ENCODE measurements at places on chromosomes 5 and 9.
A peak's percentile ranks its signal among the peaks of the same experiment; 100 is the strongest.

DNA sequence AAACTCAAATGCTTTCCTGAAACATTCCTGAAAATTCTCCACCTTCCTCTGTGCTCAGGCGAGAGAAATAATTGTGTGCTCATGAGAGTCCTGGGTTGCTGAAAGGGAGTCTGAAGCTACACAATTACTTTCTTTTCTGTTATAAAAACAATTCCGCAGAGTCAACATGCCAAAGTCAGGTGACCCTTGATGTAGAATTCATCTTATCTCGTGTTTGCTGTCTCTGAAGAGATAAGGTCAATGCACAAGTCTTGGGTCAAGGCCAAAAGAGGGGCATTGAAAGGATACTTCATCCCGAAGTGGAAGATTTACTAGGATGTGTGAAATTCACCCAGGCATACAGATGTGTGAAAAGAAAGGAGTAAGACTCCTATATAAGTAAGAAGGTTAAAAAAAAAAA, 493.5 kb downstream of the SEMA5A start:
- DNase-seq = no peak

- DNase-seq = no peak
Observed at GRCh38 chr5:20335978-20336377, 348.0 kb upstream of the CDH18 start.

DNA sequence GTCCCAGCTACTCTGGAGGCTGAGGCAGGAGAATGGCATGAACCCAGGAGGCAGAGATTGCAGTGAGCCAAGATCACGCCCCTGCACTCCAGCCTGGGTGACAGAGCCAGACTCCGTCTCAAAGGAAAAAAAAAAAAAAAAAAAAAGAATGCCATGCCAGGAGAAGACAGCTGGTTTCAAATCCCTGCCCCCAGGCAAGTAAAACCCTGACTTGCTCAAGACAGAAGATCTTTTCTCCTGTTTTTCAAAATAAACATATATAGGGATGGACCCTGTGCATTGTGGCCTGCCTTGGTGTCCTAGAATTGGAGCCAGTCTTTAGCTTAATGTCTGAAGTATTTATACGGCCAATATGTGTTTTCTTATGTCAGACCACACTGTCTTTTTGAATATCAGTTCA, 177.1 kb downstream of the NR3C1 start:
- no peak for DNase-seq

DNA sequence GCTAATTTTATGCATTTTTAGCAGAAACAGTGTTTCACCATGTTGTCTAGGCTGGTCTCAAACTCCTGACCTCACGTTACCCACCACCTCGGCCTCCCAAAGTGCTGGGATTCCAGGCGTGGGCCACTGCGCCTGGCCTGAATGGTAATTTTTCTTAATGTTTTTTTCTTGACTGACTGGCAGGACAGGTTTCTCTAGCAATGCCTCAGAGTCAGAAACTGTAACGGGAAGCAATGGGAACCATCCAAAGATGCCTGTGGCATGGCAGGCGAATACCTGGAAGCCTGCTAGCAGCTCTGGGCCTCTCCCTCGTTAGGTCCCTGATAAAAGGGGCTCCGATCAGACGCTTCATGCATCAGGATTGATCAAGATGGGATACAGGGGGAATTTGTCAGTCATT, 639.2 kb downstream of the NR2F1-AS1 start:
- no peak for DNase-seq

- DNase-seq = no peak
Observed at GRCh38 chr9:120410925-120411501, 169.0 kb downstream of the CDK5RAP2 start.

DNA sequence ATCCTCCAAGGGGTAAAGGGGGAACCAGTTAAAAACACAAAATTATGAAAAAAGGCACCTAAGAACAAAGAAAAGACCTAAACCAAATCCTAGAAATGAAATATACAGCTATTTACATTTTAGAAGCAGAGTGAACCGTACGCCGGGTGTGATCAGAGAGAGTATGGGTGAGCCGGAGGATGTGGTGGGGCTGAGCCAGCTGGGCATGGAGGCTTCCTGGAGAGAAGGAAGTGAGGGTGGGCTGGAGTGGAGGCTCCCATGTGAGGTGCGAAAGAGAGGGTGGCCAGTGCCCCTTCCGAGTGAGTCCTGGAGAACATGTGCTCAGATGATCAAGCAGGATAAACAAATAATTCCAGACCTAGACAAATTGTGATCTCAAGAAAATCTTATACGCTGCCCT, 111.6 kb downstream of the CACNA1B start:
- no peak for DNase-seq

DNA sequence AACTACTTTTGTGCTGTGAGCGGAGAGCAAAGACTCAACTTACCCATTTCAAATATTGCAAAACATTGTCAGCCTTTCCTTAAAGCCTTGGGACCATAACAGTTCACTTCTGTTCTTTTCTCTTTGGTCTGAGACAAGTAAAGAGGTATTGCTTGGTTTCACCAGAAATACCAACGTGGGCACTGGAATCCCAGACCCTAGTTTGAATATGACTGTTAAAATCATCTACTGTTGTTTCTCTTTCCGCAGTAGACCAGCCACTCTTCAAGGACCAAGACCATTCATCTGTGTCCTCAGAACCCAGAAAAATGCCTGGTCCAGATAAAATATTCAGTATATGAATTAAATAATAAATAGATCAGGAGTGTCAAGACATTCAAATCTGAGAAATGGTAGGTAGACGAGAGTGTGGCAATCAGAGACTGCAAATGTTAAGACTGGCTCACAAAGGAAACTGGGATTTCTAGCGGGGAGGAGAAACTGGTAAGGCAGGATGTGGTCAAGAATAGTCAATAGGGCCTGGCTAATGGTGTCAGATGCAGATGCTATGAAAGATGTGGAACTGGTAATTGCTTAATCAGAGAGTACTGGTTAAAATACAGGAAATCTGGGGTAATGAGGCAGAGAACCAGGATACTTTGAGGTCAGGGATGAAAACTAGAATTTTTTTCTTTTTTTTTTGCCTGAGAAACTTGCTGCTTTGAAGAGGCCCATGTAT, 82.1 kb upstream of the IL33 start:
- DNase-seq = no peak

GRCh38 chr9:130981756-130982137, 27.2 kb upstream of the LAMC3 start:
- peak; percentile 15 for DNase-seq

- DNase-seq = peak; percentile 86
Observed at GRCh38 chr5:138464008-138464387, 1.3 kb upstream of the EGR1 start.

DNA sequence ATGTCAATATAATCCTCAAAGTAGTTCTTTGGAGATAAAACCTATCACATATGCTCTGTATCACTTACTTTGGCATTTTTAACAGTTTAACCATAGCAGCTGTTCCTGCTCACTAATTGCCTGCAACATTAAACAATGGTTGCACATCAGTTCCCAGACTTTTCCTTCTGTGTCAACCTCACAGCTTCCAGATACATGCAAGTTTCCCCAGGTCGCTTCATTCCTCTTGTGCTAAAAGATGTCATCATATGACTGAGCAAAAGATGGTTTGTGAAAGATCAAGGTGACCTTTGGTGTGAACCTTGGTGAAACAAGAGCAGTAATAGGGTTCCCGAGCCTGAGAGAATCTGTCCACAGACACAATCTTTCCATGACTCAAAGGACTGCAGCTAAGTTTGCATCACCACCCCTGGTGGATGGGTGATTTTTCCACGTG, 500.4 kb upstream of the PAPPA start:
- no peak for DNase-seq

- no peak for DNase-seq
Observed at GRCh38 chr5:11104210-11104609, 343.2 kb upstream of the DAP start.

- no peak for DNase-seq
Observed at GRCh38 chr9:93593144-93593658, 16.8 kb downstream of the PHF2 start.

DNA sequence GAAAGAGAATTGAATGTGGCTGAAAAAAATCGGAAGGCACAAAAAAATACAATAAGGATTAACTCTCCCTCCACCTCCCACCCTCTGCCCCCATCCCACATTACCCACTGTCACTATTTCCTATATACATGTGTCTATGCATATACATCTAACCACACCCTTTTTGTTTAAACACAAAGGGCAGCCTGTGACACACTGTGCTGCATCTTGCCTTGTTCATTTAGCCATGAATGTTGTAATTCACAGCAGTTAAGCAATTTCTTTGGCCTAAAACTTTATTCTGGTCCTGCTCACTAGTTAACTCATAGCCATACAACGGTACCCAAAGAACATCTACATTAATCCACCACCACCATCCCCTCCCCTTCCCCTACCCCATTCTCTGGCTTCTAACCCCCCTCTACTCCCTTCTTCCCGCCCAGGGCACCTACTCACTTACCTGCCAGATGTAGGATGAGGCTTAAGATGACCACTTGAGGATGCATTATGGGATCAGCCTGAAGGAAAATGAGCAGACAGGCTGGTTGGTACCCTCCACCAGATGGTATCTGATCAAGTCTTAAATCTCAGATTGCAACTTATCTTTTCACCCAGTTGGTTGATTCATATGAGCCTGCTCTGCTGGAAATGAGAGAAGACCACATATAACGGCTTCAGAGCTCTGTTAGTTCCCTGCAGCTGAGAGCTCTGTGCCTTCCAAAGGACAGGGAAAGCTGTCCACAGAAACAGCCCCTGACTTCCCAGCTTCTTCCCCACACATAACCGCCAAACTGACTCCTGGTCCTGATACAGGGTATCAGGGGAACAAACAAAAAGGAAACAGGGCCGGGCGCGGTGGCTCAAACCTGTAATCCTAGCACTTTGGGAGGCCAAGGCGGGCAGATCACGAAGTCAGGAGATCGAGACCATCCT, 1.2 kb downstream of the HAVCR1 start:
- DNase-seq = no peak

GRCh38 chr5:81778642-81779041, 27.7 kb upstream of the SSBP2 start:
- no peak for DNase-seq

- DNase-seq = no peak
Observed at GRCh38 chr5:90437663-90438062, 28.1 kb upstream of the CETN3 start.

- no peak for DNase-seq
Observed at GRCh38 chr5:116944183-116944582, 369.6 kb upstream of the SEMA6A start.

DNA sequence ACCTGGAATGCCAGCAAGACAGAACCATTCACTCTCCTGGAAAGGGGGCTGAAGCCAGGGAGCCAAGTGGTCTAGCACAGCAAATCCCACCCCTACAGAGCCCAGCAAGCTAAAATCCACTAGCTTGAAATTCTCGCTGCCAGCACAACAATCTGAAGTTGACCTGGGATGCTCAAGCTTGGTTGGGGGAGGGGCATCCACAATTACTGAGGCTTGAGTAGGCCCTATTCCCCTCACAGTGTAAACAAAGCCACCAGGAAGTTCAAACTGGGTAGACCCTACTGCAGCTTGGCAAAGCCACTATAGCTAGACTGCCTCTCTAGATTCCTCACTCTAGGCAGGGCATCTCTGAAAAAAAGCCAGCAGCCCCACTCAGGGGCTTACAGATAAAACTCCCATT, 17.3 kb downstream of the RIGI start:
- no peak for DNase-seq

DNA sequence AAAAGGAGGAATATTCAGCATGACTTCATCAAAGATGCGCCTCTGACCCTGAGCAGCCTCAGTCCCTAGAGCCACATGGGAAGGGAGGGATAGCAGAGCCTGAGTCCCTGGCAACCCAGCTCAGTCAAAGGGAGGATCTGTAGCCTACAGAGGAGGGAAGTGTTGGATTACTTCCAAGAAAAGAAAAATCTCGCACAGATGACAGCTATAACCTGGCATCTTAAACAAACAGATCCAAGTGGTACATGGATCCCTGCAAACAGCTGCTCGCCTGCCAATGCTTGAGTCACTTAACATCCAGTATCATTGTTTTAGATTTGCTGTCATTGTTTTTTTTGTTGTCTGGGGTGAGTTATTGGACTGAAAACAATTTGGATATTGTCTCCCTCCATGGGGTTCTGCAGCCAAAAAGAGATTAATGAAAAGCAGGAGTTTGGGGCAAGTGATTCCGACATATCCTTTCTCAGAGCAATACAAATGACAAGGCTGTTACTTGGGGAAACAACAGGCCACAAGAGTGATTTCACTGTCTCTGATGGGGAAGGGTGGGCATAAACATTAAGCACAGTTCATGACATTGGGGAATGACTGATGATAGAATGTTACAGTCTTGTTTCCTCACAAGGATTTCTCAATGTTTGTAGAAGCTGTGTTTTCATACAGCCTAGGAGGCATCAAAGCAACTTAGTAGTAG, 153.5 kb upstream of the KIF2A start:
- no peak for DNase-seq

GRCh38 chr9:97617939-97618416, 15.2 kb downstream of the TSTD2 start:
- no peak for DNase-seq

- no peak for DNase-seq
Observed at GRCh38 chr5:153752890-153753289, 262.4 kb downstream of the GRIA1 start.

GRCh38 chr5:37812365-37812764, 27.5 kb downstream of the GDNF start:
- DNase-seq = no peak

Data from NCI-H187 (cell line).